Hepatic stellate cell (primary cell): ENCODE measurements at places on chromosomes 11 and 22.

DNA sequence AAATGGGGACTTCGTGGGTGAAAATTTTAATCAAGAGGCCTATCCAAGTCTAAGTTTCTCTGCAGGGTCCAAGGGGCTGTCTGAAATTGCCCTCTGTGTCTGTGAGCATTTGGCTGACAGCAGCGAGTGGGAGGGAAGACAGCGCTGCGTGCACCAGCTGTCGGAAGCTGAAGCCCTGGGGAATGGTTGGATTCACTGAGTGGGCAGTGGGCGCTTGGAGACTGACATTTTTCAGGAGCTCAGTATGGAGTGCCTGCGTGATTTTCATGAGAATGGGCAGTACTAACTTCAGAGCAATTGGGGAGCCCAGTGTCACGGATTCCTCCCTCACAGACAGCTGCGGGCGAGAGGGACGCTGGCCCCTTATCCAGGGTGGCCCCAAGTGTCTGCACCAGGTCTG, 388.8 kb upstream of the B3GAT1 start:
- DNase-seq: no peak

GRCh38 chr11:92811341-92811740, 158.1 kb upstream of the MTNR1B start:
- no peak for DNase-seq

GRCh38 chr22:45200860-45201511, 37.3 kb downstream of the NUP50 start:
- peak; percentile 74 for DNase-seq

DNA sequence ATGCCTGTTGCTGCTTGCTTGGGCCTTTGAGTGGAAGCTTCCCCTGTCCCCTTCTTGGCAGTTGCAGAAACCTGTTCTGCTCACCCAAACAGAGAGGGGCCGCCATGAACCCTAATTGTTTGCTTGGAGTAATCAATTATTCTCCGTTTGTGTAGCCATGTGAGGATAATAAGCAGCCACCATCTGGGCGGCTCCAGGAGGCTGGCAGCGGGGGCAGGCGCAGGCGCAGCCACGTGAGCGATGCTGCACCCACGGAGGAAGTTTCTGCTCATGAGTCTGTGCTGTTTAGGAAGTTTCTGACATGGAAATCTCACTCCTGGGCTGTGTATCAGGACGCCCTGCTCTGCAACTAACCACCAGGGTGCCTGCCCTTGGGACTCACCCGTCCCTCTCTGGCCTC, 90.1 kb downstream of the MPPED1 start:
- no peak for DNase-seq

DNA sequence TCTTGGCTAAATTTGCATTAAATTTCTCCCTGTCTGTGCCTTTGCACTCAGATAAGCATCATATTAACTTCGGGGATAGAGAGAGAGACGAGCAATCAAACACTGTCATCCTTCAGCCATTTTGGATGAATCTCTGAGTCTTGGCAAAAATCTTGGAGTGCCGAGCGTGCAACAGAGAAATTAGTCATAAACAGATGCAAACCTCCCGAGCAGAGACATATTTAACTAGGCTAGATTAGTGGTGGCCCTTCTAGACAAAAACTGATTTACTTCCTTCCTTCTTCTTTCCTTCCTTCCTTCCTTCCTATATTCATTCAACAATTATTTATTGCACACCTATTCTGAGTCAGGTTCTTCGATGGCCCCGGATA, 114.4 kb upstream of the BLID start:
- DNase-seq: no peak

DNA sequence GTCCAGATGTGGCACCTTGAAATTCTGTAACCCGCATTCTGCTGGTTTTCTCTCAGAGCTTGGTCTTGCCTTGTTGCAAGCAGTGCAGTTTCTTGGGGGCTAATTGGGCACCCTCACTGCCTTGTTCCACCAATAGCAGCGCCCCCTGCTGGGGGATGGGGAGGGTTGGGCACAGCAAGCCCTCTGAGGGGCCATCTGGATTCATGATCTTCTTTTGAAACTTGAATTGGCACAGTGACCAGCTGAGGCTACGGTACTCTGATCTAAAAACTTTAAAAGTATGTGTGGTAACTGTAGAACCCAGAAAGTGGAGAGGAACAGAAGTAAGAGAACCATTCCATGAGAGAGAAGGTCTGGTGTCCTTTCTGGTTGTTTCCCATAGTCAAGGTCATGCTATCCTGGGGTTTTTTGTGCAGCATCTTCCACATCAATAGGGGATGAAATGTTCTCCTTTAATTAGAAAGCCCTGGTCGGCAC, 64.2 kb downstream of the MED15 start:
- peak; percentile 50 for DNase-seq

- DNase-seq: no peak
Observed at GRCh38 chr22:35102663-35103062, 36.7 kb downstream of the ISX start.

- DNase-seq: no peak
Observed at GRCh38 chr22:22655452-22656290, 11.3 kb downstream of the GGTLC2 start.

- no peak for DNase-seq
Observed at GRCh38 chr11:96229354-96229977, 113.5 kb downstream of the MAML2 start.

DNA sequence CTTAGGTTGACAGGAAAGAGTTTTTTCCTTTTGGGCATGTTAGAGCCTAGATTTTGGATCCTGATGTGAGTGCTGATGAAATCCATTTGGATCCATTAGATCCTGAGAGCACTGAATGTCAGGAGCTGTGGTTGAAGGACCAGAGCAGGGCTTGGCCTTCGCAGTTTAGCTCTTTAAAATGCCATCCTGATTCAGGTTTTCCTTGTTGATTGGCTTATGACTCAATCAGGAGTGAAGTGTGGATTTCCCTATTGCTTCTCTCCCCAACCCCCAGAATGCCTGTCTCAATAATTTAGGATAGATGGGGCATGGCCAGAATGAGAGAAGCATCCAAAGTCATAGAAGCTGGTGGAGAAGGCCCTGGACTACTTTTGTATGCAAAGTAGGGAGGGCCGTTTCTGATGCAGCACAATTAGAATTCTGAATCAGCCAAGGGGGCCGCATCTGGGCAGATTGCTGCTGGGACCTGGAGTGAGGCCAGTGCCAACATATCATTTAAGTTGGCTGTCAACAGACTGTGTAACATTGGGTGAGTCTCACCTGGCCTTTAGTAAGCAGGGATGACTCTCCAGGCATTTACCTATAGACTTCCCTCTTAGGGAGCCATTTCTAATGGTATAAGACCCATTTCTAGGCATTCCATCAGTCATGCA, 80.5 kb downstream of the TEAD1 start:
- DNase-seq: no peak

- DNase-seq: no peak
Observed at GRCh38 chr11:114058026-114058706, 1.3 kb upstream of the ZBTB16 start.

GRCh38 chr22:33519071-33519973, 401.0 kb downstream of the LARGE1 start:
- peak; percentile 43 for DNase-seq

DNA sequence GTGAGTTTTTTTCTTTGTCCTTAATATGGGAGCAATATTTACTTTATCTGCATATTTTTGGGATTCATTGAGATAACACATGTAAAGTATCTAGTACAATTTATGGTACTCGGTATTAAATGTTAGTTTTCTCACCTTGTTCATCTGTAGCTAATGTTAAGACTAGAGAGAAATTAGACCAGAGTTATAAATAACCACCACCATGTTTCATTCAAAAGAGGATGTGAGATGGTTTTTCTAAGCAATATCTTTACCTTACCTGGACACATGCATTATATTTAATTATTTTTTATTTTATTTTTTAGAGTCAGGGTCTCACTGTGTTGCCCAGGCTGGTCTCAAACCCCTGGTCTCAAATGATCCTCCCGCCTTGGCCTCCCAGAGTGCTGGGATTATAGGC, 18.4 kb downstream of the ARHGAP42 start:
- no peak for DNase-seq

GRCh38 chr22:35956850-35957249, 71.8 kb downstream of the RBFOX2 start:
- DNase-seq: no peak

DNA sequence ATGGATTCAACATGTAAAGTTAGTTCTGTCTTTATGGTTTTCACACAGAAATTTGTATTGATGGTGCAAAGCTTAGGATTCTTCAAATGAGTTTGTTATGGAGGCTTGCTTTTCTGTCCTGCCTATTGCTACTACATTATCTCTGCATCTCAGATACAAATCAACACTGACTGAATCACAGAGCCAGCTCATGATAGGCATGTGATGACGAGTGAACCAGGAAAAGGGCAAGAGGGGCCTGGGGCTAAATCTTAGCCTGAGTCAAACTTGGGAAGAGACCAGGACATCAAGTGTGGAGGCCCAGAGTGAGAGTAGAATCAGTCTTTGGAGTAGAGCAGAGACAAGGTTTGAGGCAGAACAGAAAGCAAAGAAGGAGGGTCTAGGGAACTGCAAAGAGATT, 107.1 kb upstream of the CD44 start:
- DNase-seq: no peak

GRCh38 chr11:126874831-126875230, 125.7 kb downstream of the KIRREL3 start:
- no peak for DNase-seq

GRCh38 chr11:11519184-11519583, 102.6 kb downstream of the GALNT18 start:
- no peak for DNase-seq

- DNase-seq: no peak
Observed at GRCh38 chr22:41844513-41844912, 11.6 kb downstream of the SREBF2 start.

DNA sequence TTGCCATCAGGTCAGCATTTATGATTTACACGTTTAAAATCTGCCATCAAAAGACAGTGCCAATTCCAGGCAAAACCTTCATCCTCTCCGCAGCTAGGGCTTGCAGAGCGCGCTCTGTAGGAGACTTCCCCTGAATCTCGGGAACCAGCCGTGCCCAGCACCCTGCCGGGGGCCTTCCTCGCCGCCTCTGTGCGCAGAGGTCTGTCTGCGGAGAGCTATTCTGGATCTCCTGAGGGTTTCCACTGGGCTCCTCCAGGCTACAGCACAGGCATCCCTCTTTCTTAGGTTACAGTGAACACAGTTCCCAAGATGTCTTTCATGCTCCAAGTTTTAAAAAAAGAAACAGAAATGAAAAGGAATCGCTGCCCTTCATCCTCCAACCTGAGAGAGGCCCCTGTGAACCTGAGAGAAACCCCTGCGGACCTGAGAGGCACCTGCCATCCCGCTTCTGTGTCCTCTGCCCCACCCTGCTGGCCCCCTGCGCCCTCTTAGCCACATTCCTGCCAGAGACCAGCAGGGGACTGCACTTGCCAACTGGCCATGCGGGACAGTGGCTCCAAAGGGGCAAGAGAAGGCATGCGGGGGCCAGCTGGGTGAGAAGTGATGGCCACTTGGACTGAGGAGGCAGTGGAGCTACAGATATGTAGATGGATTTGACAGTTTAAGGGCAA, 16.1 kb downstream of the TP53AIP1 start:
- no peak for DNase-seq

- no peak for DNase-seq
Observed at GRCh38 chr11:134542401-134543165, 130.5 kb upstream of the B3GAT1 start.

- DNase-seq: peak; percentile 44
Observed at GRCh38 chr11:19777039-19777376, 64.4 kb downstream of the NAV2 start.

GRCh38 chr11:19349340-19350025, 108.7 kb upstream of the E2F8 start:
- no peak for DNase-seq

DNA sequence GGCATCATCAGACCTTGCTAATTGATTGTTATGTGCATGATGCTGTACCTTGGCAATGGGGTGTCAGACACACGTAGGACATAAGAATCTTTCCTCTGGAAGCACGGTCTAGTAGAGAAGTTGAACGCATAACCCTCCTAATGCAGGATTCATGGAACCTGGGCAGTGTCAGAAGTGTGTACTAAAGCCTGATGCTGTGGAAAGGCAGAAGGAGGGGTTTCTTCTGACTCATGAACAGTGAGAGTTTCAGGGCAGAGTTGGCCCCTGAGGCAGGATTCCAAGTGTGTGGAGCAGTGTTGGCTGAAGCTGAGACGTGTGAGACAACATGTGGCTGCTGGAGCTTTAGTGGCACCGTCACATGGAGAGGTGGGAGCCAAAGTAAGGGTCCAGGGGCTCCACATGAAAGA, 3.5 kb downstream of the PANX1 start:
- DNase-seq: no peak

DNA sequence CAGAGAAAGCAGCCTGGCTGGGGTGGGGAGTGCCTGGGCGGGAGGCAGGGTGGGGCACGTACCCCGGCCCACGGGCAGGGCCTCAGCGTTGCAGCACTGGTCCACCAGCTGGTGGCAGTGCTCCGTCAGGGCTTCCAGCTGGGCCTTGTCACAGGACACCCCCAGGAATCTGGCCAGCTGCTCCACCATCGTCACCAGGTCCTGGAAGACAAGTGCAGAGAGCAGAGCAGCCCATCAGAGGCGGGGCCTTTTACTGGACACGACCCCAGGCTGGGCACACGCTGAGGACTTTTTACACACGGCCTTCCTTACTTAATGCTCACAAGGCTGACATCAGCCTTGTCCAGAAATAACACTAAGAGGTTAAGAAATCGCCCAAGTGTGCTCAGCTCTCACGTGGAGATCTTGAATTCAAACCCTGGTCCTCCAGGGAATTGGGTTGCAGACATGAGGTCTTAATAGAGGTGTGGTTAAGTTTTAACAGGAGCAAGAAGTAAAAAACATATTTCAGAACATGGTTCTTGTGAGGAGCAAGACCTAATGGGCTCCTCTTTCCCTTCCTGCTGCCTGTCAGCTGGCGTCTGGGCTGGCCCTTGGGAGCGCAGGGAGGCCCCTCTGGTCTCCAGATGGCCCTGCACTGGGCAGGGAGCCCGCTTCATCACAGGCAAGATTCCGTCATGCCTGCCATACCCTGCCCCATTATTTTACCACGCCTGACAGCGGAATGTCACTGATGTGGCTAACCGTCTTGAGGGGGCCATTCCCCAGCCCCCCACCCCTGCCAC, 17.1 kb upstream of the EFCAB6 start:
- DNase-seq: peak; percentile 58

- no peak for DNase-seq
Observed at GRCh38 chr11:104003491-104003890, 32.9 kb upstream of the DDI1 start.

GRCh38 chr11:75059299-75059698, 37.4 kb downstream of the OR2AT4 start:
- no peak for DNase-seq

DNA sequence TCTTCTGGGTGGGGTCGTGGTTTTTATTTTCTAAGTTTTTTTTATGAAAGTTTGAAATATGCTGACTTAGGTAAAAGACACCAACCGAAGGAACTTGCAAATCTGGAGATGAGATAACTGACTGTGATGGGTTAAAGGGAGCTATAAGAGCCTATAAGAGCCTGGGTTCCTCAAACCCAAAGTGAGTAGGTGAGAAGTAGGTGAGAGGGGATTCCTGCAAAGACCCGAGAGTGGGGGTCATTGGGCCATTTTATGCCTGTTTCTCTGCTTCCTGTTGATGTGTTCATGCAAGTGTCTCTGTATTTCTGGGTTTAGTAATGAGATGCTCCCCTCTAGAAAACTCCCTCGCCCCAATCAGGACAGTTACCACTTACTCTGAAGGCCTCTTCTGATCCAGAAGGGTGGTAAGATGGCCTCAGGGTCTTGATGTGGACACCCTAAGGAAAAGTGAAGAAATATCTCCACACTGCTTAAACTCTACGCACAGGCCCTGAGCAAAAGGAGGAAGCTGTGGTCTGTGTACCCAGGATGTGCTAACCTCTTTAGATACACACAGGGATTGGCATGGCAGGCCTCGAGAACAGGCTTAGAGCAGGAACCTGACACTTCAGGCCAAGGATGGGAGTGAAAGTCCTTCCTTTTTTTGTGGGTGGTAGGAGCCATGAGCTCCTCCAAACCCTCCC, 1.8 kb downstream of the FLI1 start:
- DNase-seq: no peak
